ENCODE measurements at places on chromosomes 3 and 15.

- no peak for DNase-seq
Measured at GRCh38 chr15:43187544-43188155, 2.4 kb downstream of the CCNDBP1 start.

GRCh38 chr15:67100801-67101581 is 35.6 kb downstream of the SMAD3 start:
- peak; percentile 77 for DNase-seq

- no peak for DNase-seq
Measured at GRCh38 chr3:54071601-54072000, 50.8 kb upstream of the CACNA2D3 start.

- DNase-seq: no peak
Measured at GRCh38 chr15:41417418-41418195, 712 bp downstream of the RTF1 start.

DNA sequence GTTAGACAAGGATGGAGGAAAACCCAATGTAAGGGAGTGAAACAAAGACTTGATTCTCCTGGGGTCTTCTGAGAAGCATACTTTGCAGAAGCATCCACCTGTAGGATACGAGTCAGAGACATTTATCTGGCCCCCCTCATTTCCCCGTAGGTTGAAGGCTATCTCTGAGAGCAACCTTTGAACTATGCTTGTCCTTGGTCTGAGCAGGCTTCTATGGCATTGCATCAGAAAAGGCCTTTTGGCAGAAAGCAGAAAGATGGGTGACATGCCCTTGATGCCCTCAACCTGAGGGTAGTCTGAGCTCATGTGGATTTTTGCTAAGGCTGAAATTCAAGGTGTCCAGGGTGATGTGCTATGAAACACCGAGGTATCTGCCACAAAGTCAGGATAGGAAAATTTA is 131.6 kb upstream of the SGO1 start:
- DNase-seq: no peak

- no peak for DNase-seq
Measured at GRCh38 chr15:82613747-82614146, 33.4 kb downstream of the CPEB1 start.

- no peak for DNase-seq
Measured at GRCh38 chr3:21484057-21484827, 266.8 kb downstream of the ZNF385D start.

- DNase-seq: no peak
Measured at GRCh38 chr3:52136513-52136912, 17.7 kb downstream of the POC1A start.

GRCh38 chr3:20870106-20870899 is 684.3 kb upstream of the SGO1 start:
- DNase-seq: no peak

DNA sequence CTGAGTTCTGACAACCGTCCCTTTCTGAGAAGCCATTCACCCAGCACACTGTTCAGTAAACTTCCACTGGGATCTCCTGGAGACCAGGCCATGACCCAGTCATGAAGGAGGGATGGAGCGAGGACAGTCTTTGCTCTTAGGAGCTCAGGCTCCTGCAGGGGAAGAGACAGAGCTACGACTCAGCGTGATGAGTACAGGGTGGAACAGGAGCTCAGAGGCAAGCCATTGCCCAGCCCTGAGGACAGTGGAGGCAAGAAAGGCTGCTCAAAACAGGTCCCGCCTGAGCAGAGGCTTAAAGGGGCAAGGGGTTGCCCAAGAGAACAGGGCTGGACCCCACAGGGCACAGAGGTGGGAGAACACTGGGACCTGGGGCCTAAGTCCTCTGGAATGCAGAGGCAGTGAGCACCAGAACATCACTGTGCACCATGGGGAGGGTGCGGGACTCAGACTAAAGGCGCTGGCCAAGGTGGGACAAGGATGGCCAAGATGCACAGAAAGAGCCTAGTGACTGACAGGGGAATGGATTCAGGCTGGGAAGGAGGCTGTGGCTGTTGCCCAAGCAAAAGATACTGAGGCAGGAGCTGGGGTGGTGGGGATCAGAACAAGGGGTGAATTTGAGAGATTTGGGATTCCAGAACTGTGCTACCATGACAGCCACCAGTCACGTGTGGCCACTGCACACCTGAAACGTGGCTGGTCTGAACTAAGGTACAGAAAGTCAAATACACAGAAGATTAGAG is 25.8 kb downstream of the TMEM43 start:
- no peak for DNase-seq

GRCh38 chr3:14234251-14235002 is 55.8 kb downstream of the LSM3 start:
- DNase-seq: no peak

- DNase-seq: peak; percentile 80
Measured at GRCh38 chr15:67091071-67091979, 25.9 kb downstream of the SMAD3 start.

GRCh38 chr3:56682462-56683121 is 473 bp downstream of the TASOR start:
- DNase-seq: peak; percentile 80

- DNase-seq: no peak
Measured at GRCh38 chr3:149449799-149450198, 24.7 kb upstream of the TM4SF4 start.

DNA sequence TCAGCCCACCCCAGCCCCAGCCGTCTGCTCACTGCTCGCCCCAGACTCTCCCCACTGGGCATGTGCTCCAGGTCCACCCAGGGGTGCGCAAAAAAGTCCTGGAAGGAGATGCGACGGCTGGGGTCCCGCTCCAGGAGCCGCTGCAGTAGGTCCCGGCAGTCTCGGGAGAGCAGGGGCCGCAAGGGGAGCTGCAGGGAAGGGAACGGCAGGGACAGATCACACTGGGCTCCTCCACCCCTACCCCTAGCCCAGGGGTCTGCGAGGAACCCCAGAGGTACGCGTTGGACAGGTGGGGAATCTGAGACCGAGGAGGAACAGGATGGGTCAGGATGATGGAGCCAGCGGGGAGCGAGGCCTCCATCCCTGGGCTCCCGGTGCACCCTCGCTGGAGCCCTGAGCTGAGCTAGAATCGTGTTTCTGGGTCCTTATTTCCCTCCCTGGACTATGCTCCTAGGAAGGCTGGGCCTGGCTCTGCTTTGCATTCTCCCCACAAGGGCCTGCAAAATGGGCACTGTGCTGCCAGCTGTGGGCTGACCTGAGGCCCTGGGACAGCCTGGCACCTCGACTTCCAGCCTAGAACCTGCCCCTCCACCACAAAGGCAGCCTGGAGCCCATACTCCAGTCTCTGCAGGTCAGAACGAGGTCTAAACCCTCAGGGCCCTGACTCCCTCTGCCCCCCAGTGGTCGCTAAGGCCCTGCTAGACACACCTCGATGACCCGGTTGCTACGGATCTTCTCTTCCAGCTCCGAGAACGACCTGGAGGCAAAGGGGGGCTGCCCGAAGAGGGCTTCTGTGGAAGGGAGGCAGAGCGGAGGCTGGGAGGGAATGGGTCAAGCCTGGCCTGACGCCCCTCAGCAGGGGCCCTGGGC is 3.2 kb downstream of the ULK3 start:
- DNase-seq: no peak

- no peak for DNase-seq
Measured at GRCh38 chr15:39287322-39288195, 293.3 kb upstream of the THBS1 start.

DNA sequence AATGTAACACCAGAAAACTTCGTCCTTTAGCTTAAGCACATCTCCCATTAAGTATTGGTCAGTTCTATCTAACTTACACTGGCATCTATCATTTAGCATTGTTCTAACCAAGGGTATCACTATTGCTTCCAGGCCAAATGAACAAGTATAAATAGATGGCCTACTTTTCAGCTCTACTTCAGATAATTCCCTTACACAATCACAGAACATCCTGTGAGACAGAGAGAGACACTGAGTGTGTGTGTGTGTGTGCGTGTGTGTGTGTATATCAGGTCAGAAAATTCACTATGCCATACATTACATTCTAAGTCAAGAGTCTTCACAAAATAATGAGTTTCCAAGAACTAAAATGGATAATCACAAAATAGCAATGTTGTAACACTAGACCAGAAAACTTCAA is 39.1 kb downstream of the SCAPER start:
- no peak for DNase-seq

DNA sequence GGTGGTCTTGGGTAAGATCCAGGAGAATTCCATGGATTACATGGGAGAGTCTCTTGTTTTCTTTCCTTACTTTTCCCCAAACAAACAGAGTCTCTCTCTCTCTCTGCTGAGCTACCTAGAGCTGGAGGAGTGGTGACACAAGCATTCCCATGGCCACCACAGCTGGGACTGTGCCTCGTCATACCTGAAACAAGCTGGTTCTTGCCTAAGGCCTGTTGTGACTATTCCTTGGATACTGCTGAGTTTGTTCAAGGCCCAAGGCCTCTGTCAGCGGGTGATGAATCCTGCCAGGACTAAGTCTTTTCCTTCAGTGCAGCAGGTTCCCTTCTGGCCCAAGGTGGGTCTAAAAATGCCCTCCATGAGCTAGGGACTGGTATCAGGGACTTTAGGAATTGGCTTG is 378.1 kb upstream of the ZNF385D start:
- no peak for DNase-seq

DNA sequence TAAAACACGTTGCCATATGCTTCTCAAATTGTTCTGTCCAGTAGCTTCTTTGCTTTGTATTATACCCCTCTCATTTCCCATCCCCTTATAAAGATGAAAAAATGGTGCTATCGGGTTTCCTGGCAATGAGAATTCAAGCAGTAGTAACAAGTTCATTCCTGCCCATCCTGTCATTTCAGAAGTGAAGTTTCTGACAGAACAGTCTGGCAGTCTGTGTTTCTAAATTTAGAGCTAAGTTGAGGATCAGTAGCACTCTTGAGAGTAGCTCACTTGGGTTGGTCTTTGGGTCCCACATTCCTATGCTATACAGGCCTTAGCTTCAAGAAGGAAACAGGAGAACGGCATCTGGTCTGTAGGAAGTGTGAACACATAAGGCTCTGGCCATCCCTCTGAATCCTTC is 134.6 kb downstream of the GHSR start:
- no peak for DNase-seq

- no peak for DNase-seq
Measured at GRCh38 chr15:80906159-80906766, 83.4 kb downstream of the MESD start.

DNA sequence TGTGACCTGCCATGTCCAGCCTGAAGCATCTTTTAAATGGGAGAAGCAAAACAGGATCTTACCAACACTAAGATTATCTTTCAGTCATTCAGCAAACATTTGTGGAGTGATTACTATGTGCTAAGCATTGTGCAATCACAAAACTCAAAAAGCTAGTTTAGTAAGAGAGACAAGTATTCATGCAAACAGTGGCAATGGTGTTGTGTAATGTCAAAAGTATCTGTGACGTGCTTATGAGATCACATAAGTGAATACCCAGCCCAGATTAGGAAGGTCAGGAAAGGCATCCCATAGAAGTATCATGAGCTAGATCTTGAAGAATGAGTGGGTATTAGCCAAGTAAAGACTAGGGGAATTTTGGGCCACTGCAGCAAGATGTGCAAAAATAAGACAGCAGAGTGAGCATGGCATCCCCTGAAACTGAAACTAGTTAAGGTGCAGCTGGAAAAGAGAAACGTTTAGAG is 32.1 kb downstream of the SEC62 start:
- no peak for DNase-seq

GRCh38 chr3:71949442-71949841 is 164.5 kb upstream of the PROK2 start:
- no peak for DNase-seq

DNA sequence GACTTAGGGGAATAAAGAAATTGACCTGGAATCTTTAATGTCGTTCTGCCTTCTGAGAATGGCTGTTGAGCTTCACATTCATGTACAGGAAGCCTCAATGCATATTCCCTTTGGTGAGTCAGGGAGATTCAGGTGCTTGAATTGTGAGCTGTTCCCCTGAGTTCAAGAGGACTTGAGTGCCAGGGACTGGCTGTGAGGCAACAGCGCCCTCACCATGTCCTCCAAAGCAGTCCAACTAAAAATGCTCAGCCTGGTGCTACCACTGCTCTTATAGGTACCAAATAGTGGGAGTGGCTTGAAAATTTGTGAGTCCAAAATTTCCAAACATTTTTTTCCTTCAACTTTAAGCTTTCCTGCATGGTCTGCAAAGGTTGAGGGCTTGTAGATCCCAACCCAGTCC is 54.1 kb downstream of the LEO1 start:
- DNase-seq: no peak

GRCh38 chr3:16932877-16933276 is 48.1 kb downstream of the PLCL2 start:
- no peak for DNase-seq

GRCh38 chr3:177553012-177553411 is 355.7 kb upstream of the TBL1XR1 start:
- DNase-seq: no peak

DNA sequence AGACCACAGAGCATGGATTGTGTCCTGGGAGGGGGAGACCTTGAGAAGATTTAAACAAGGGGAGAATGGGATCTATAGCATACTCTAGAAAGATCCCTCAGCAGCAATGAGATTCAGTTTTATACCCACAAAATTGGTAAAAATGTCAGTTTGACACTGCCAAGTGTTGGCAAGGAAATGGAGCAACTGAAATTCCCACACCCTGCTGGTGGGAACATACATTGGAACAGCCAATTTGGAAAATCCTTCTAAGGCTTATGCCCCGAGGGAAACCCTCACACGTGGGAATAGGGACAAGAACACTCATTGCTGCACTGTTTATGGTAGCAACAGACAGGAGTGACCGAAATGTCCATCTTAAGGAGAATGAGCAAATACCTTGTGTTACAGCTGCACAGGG is 5.0 kb upstream of the DNAJB8 start:
- no peak for DNase-seq

GRCh38 chr3:170346481-170347392 is 10.8 kb upstream of the SKIL start:
- DNase-seq: no peak

DNA sequence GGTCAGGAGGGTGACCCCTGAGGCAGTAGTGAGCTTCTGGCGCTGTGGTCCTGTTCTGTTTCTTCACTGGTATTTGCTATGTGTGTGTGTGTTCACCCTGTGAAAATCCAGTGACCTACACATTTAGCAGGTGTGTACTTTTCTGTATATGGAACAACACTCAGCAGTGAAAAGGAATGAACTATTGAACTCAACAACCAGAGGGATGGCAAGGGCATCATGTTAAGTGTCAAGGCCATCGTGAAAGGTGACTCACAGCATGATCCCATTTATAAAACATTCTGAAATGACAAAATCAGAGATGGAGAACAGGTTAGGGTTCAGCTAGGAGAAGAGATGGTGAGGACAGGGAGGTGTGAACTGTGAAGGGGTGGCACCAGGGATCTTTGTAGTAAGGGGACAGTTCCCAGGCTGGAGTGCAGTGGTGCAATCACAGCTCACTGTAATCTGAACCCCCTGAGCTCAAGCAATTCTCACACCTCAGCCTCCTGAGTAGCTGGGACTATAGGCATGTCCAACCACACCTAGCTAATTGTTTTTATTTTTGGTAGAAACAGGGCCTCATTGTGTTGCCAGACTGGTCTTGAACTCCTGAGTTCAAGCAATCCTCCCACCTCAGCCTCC is 10.0 kb upstream of the RAB43 start:
- DNase-seq: no peak

GRCh38 chr3:170584585-170585007 is 1.3 kb downstream of the SLC7A14 start:
- DNase-seq: peak; percentile 27
